ENCODE measurements at places on chromosomes 3 and 15.

DNA sequence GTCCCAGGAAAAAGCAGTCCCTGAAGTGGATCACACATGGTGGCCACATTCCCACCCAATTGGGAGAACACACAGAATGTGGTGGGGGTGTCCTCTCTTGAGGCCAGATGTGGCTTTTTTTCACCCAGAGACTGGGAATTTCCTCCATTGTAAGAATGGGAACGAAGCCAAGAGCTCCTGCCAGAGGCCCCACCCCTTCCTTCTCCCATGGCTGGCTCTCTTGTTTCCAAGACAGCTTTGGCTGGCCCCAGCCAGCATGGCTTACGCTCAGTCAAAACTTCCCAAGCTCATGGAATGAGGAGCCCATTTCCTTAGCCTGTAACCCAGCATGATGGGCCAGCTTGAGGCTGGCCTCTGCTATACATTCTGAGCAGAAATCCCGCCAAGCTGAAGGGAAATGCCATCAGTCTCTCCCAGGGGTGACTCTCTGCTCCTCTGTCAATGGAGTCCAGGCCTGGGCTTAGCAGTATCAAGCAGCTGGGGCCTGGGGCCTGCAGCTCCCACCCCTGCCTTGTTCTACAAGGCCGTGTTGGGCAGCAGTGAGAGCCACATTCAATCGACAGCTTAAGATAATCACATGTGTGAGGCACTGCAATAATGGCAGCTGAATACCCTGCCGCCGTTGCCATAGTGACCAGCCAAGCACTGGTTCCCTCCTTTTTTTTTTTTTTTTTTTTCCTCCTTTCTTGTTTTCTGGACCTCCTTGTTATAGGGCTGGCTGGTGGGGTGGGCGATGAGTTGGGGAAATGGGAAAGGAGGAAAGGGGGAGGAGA, 142.4 kb downstream of the EPHB1 start:
- no peak for DNase-seq

DNA sequence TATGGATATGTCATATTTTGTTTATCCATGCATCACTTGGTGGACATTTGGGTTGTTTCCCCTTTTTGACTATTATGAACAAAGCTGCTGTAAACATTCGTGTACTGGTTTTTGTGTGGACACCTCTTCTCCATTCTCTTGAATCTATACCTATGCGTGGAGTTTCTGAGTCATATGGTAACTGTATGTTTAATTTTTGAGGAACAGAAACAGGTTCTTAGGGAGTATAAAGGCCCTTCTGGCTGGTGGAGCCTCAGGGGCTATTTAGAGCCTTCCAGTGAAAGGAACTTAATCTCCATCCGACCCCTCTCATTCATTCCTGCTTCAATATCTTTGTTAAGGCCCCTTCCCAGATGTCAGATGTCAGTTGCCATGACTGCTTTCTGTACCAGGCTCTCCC, 14.1 kb upstream of the CTXND1 start:
- no peak for DNase-seq

DNA sequence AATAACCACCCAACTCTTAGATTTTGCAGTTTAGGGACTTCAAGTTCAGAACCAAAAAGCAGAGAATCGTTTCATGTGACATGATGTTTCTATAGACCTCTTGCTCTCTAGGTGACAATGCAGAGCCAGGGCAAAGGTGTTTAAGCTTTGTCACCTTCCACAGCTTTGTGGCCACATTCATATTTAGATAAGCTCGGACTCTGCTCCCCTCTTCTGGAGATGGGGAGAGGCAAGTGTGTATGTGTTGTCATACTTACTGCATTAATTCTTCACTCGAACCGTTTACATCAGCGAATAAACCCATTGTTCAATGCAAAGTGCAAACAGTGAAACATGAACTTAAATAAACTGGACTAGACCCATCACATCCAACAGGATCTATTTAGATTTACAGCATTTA, 33.2 kb downstream of the ST3GAL6 start:
- no peak for DNase-seq

DNA sequence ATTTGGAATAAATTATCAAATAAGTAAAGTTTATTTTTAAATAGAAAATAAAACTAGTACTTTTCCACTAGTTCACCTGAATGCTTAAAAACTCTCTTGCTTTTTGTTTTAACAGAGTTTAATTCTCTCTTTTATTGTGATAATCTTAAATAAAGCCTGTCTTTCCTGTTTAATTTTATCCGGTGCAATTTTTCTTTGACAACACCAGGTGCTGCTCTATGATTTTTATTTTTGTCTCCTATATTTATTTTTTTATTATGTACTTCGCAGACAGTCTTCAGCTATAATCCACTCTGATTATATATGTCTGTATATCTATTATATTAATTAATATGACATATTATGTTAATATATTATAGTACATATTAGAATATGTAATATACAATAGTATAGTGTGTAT, 1293.0 kb upstream of the EPHA6 start:
- no peak for DNase-seq

GRCh38 chr3:185402561-185402960, 39.6 kb downstream of the MAP3K13 start:
- DNase-seq = no peak

DNA sequence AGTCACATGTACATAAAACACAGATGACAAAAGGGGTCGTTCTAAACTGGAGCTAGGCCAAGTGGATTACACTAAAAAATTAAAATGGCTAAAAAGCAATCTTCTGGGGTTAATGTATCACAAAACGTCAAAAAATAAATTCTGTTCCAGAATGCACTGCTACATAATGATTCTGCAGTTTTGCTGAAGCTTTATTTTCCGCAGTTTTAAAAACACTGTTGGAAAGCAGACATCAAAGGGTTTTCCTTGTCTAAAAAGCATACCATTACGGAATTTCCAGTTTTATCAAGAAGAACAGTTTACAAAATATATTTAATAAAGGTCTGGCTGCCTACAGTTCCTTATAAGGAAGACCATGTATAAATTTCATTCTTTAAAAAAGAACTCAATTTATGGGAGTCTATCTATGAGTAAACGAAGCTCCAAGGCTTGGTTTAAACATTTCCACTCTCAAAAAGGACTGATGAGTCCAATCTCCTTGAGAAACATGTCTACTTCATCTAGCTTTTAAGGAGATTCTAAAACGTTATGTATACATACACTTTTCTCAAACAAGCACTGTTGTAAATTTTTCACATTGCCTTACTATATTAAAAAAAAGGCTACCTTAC, 1.3 kb downstream of the DMXL2 start:
- no peak for DNase-seq

GRCh38 chr3:46933261-46933660, 43.3 kb downstream of the CCDC12 start:
- no peak for DNase-seq

DNA sequence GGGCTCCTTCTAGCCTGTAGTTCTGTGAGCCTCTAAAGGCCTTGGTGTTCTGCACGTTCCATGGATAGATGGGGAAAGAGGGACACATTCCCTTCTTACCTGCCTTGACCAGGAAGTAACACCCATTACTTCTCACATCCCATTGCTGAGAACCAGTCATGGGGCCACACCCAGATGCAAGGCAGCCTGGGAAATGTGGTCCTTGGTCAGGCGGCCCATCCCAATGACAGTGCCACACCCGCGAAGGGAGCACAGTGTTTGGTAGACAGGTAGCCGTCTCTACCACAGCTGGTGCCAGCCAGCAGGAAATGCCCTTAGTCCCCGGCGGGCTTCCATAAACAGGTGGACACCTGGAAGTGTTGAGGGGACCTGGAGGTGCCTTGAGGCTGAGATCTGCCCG, 23.2 kb upstream of the LCTL start:
- DNase-seq = no peak

- DNase-seq = no peak
Measured at GRCh38 chr15:100120111-100120510, 221.7 kb downstream of the ADAMTS17 start.

GRCh38 chr15:79197285-79197684, 85.2 kb upstream of the ANKRD34C start:
- DNase-seq = no peak

- no peak for DNase-seq
Measured at GRCh38 chr3:144033863-144034262, 62.2 kb downstream of the DIPK2A start.

- DNase-seq = no peak
Measured at GRCh38 chr3:141093397-141093796, 42.2 kb downstream of the SPSB4 start.

- no peak for DNase-seq
Measured at GRCh38 chr15:69615736-69616135, 163.1 kb downstream of the RPLP1 start.

DNA sequence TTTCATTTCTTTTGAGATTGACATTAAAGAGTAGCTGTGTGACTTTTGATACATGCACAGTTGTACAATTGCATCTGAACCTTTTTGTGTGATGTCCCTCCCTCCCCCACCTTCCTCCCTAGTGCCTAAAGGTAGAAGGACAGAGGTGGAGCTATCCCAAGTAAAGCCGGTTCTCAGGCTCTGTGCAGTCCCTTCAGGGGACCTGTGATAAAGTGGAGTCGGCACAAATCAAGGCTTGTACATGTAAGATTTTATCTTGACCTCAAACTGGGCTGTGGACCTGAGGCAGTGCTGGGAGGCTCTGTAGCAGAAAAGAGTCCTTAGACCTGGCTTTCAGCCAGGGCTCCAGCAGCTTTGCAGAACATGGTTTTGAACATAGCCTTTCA, 55.5 kb upstream of the CMTM7 start:
- DNase-seq = no peak

GRCh38 chr15:95922431-95922830, 408.1 kb upstream of the NR2F2 start:
- DNase-seq = no peak

DNA sequence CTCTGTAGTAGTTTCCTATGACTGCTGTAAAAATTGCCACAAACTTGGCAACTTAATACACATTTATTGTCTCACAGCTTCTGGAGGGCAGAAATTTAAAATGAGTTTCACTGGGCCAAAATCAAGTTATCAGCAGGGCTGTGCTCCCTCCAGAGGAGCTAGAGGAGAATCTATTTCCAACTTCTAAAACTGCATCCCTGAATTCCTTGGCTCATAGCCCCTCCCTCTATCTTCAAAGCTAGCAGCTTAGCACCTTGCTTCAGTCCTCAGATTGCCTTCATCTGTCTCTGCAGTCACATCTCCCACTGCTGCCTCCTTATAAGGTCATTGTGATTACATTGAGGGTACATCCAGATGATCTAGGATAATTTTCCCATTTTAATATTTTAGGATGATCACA, 17.8 kb upstream of the GADL1 start:
- DNase-seq = no peak

- no peak for DNase-seq
Measured at GRCh38 chr3:39021029-39021428, 30.7 kb downstream of the SCN11A start.

DNA sequence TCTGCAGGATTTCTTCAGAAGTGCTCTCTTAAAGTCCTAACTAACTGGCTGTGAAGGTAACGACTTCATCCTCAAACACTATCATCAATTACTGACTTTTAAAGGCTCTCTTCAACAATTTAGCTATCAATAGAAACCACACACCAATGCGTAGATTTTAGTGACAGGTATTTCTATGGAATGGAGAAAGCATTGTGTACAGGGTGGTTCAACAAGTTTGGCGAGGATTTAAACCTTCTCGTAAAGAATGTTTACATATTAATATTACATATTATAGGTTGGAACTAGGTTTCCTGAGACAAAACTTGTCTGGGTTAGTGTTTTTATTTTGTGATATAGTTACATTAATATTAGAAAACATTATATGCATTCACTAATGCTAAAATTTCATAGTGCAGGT, 233.6 kb downstream of the CHL1 start:
- no peak for DNase-seq

DNA sequence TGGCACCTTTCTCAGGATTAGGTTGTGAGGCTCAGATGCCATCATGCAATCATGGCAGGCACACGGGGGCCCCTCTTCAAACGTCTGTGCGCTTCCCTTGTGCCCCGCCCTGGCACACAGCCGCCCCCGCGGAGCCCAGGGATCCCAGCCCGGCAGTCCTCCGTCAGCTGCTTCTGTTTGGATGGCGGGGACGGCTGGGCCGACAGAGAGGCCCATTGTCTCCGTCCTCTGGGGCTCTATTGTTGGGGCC, 849 bp upstream of the HDAC11 start:
- no peak for DNase-seq

- no peak for DNase-seq
Measured at GRCh38 chr15:38186507-38186906, 66.1 kb upstream of the SPRED1 start.

GRCh38 chr3:48553361-48553760, 3.2 kb downstream of the PFKFB4 start:
- no peak for DNase-seq

DNA sequence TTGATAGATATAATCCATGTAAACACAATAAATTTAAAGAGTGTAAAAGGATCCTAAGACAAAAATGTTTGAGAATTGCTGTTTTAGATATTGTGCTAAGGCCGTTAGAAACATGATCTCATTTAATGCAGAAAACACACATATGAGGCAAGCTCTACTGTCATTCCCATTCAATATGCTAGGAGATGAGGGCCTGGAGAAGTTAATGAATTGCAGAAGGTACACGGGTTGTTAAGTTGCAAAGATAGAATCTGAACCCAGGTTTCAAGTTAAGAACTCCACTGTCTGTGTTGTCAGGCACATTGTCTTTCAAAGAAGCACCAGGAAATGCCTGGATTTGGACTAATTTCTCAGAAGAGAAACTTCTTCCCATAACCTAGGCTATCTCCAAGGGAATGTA, 65.1 kb upstream of the SAMMSON start:
- DNase-seq = no peak

GRCh38 chr3:182438398-182438797, 354.9 kb upstream of the ATP11B start:
- DNase-seq = no peak

GRCh38 chr15:59138243-59138642, 33.3 kb downstream of the CCNB2 start:
- peak; percentile 63 for DNase-seq

GRCh38 chr15:100111125-100112060, 230.4 kb downstream of the ADAMTS17 start:
- DNase-seq = no peak

DNA sequence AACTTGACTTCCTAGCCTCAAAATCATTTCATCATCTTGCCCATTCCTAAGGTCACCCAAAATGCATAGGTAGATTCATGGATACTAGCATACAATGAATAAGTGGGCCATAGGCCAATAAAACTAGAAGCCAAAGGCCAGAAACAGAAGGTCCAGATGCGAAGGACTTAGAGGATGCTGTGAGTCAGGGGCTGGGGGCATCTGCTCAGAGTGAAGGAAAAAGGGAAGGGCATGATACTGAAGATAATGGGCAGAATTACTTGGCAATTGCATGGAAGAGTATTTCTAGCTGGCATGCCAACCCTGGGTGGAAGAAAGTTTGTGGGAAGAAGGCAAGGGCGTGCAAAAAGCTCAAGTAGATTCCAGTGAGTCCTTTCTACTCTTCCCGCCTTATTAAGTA, 27.5 kb downstream of the ILDR1 start:
- no peak for DNase-seq

DNA sequence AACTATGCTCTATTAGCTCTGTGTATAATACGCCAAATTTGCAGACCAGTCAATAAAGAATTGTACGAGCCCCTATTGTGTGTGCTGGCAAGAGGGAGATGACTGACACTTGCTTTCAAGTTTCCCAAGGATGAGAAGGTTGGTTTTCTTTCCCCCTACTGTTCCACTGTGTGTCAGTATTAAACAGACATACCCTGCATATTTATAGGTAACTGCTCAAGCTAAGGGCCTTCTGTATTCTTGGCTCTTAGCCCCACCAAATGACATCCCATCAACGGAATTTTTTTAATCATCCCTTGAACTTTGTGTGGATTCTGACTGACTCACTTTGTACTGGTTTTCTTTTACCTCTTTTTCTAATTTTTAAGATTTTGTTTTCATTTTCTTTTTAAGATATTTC, 60.6 kb upstream of the GYG1 start:
- no peak for DNase-seq

Measured in CD4-positive, alpha-beta T cell treated with Interleukin-21 for 1 hour (primary cell).